ENCODE measurements at places on chromosomes 16 and 17.

DNA sequence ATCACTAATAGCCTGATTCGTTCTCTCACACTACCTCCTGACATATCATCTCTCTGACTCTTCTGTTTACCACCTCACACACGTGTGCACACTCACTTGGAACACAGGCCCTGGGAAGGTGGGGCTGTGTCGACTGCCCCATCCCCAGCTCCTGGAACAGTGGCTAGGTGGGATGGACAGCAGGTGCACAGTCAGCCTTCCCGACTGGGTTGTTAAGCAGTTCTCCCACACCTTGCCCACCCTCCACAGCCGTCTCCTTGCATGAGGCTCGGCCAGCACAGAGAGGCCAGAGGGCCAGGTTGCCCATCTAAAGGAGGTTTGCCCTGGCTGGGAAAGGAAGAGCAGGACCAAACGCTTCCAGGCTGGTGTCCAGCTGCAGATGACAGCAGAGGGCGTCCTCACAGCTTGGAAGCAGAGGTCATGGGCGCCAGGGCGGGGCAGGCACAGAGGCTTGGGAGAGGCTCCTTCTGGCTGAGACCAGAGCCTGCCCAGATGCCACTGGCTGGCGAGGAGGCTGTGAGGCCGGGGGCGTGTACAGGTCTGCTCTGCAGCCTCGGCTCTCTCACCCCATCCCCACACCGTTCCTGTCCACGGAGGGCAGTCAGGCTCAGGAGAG lies 92.8 kb downstream of the AMFR start:
- no peak for DNase-seq

DNA sequence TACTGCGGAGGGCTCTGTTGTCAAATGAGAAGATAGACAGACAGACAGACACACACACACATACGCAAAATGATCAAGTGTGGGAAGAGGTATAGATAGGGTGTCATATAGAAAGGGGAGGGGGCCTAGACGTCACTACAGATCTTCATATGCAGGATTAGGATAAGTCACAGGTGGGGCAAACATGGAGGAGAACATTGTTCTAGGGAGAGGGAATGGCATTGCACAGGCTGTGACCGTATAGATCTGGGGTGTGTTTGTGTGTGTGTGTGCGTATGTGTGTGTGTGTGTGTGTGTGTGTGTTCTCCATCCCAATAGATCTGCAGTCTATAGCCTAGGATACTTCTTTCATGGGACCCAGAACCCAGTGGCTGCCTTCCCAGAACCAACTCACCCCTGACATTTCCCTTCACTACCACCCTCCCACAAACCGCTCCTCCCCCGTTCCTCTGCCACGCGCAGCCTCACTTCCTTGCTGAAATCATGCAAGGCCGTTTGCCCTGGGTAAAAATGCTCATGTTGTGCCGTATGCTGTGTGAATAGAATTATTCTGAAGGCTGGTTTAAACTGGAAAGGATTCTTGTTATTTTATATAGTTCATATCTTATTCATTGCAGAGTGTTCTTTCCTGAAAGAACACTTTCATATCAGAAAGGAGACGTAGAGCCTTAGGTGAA lies 50.5 kb upstream of the CCL1 start:
- DNase-seq, result no peak

DNA sequence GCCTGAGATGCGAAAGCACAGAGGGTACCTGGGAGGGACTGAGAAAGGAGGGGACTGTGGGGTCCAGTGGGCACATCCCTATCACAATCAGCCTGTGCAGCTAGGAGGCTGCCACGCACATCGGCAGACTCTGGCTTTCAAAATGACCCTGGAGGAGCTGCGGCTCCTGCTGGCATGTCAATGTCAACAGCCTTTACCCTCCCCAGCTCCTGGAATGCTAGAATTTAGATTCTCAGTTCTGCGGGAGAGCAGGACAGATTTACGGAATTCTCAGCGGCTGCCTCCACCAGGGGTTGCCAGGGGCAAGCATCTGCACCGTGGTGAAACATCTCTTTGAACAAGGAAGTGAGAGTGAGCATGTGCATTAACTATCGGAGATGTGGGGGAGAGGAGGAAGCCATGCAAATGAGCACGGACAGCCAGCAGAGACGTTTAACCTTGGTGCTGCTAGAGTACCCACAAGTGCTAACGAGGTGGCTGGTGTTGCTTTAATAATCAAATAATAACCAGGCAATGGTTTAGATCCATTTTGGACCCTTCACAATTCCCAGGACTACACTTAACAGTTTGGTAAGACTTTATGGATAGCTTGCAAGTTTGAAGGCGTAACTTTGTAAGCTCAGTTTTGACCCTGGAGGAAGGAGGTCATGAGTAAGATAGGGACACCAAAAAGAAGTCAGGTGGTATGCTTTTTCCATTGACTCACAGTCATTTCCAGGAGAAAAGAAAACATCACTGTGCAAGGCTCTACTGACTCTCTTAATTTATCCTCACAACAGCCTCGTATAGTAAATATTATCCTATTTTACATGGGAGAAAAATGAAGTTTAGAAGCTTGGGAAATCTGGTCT lies 54.1 kb downstream of the XYLT1 start:
- peak; percentile 74 for DNase-seq

DNA sequence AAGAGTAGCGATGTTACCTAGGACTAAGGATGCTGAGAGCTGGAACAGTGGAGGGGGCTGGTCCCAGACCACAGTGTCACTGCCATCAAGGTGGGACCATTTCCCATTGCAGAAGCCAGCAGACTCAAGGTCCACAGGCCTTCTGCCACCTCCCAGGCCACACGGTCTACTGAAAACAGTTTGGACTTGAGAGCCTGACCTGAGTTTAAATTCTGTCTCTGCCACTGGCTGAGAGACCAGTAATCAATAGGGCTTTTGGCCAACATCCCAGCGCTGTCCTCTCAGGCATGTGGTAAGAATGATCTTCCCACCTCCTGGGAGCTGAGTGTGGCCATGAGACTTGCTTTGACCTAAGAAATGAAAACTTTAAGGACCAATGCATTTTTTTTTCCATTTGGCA lies 331.4 kb upstream of the CDH5 start:
- no peak for DNase-seq

- DNase-seq, result no peak
Observed at GRCh38 chr17:2057760-2058585, 3.1 kb downstream of the HIC1 start.

GRCh38 chr16:69476920-69477443 lies 52.6 kb downstream of the CYB5B start:
- no peak for DNase-seq

Measured in activated CD4-positive, alpha-beta T cell treated with anti-CD3 and anti-CD28 coated beads, Interleukin-10, Interleukin-2, amounts not matched to agents 100 ng/mL and 50 ng/mL, durations not matched to agents 16 hours and 8 hours (primary cell).